CMK (cell line): ENCODE measurements at places on chromosomes 4 and X.

DNA sequence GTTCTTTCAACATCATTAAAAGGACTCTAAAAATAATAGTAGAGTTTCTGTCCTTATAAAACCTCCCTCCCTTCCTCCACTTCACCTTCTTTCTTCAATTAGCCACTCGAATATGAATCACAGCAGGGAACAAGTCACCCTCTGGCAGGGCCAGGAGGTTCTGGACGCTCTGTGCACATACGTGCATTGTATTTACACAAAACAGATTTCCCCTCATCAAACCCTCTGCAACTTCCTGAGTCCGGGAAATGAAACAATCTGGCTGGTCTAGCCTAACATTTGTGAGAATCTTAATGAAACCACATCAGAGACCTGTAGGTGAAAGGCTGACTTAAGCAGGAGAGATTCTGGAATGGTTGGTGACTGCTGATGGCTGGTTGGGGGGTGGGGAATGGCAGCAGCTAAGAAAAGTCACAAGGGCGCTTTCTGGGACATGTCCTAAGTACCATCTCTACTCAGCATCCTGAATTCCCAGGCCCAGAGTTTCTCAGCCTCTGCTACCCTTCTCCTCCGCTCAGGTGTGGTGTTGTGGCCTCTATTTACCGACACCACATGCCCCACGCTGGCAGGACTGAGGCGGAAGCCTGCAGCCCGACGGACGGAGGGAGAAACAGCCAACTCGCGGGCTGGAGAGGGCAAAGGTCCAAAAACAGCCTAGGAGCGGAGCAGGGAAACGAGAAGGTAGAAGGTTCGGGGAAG is 1.0 kb downstream of the ZDHHC9 start:
- DNase-seq, result no peak

DNA sequence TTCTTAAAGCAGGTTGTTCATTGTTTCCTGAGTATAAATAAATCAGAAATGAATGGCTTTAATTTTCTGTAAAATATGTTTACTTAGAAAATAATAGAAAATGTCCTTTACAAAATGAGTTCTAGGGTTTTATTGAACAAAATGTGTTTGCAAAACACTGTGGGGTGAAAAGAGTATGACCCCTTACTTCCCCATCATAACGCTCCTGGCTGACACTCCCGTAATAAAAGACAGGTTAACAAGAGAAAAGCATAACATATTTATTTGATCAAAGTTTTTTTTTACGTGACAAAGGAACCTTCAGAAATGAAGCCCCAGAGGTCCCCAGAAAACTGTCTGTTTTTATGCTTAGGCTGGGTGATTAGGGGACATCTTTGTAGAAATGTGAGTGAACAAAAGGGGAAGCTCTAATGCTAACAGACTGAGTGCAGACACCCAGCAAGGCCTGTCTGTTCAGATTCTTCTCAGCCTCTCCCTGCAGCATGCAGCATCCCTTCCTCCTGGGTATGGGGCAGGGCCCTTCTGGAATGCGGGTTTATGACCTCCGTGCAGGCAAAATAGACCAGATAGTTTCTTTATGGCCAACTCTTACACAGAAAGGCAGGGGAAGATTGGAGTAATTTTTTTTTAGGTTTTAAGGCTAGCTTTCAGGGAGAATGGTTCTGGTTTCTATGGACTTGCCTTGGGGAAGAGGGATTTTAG is 26.1 kb downstream of the ZFP42 start:
- DNase-seq, result no peak

GRCh38 chr4:168558599-168558998 is 61.7 kb downstream of the PALLD start:
- DNase-seq, result no peak

GRCh38 chr4:112076919-112077608 is 68.2 kb upstream of the FAM241A start:
- DNase-seq, result no peak

GRCh38 chrX:129748305-129748704 is 9.5 kb downstream of the XPNPEP2 start:
- no peak for DNase-seq

DNA sequence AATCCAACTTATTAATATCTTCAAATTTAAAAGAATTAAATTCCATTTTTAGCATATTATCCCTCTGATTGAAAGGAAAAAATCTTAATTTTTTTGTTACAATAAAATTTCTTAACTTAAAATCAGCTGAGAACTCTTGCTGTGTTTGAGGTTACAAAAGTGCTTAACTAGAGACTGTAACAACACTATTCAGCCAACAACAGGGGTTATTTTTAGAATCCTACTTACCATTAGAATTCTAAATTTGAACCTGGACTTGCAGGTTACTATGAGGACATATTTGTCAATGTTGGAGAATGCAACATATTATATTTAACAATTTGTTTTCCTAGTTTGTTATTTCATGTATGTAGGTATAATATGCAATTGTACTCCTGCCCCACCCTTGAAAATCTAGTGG is 238.1 kb upstream of the CXXC4 start:
- no peak for DNase-seq
